BJ (cell line): ENCODE measurements at places on chromosomes 6 and 20. TPM values are rescaled to one million over a fixed set of nuclear protein-coding genes. Genes with fewer than 3 reads are reported as not detected.

Gene BRD2
- polyA plus RNA-seq: 110 and 128 TPM in 2 replicates

Gene TRIM31
- polyA plus RNA-seq: not detected in 2 replicates

Gene SAMD3
- polyA plus RNA-seq: 0.40 and 0.48 TPM in 2 replicates

Gene KHDC3L
- not detected in 2 replicates for polyA plus RNA-seq

Gene BANF2
- not detected in 2 replicates for polyA plus RNA-seq

Gene ZNF343
- polyA plus RNA-seq: 8.2 and 9.8 TPM in 2 replicates

Gene TM9SF4
- polyA plus RNA-seq: 97.4 and 101 TPM in 2 replicates

Gene POLR1H
- polyA plus RNA-seq: 23.4 and 28.6 TPM in 2 replicates

Gene FABP7
- not detected in 2 replicates for polyA plus RNA-seq

Gene STX7
- polyA plus RNA-seq: 31.0 and 51.2 TPM in 2 replicates

DNA sequence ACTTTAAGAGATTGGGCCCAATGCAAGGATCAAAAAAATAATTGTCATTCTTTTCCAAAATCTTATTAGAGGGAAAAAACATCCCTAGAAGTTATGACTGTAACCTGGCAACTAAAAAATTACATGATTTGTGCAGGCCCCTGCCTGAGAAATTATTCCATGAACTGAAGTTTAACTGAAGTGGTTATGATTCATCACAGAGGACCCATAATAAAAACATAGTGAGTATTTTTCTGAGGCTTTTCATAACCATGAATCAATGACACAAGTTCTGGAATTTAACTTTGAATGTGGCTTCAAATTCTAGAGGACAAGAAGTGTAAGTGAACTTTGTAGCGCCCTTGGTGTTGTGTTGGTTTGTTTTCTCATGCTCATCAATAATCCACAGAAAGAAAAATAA is 31.1 kb upstream of the CARMIL1 start:
- DNase-seq: no peak

DNA sequence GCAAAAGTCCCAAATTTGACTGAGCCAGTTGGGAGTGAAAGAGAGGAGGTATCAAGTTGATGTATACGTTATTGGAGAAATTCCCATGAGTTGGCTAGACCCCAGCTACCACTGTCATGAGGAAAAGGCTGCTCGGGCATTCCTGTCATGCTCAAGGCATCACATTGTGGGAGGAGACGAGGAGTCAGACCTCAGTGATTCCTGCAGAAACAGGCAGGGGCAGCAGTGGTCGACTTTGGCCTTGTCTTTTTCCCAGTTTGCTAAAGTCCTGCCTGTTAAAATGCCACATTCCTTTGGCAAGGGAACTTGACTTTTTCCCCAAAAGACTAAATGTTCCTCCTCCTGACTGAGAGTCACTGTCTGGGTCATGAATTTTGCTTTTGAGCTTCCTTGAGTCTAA is 295.5 kb upstream of the HS3ST5 start:
- no peak for DNase-seq

DNA sequence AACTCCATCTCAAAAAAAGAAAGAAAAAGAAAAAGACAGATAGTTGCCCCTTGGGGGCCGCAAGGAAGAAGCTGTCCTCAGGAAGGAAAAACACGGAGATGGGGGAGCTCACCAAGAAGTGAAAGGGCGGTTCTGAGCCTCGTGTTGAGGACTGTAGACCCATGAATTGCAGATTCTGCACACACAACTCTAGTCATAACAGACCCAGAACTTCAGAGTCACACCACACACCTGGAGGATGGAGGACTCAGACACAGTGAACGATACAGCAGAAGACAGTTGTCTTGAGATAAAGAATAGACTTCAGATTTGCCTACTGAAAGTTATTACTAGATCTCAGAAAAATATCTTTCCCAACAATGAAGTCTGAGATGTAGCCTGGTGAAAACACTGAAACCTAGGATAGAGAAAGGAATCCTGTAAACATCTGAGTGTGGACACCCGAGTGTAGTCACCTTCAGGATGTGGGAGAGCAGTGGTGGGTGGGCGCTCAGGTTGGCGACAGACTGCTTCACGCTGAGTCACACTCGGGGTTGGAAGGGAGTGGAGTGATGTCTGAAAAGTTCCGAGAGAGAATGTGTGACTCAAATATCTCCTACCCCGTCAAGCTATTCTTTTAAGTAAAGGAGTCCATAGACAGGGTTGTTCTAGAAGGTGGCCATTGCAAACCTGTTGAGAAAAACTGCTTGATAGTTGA is 88.1 kb downstream of the MAP3K4 start:
- peak; percentile 21 for DNase-seq

DNA sequence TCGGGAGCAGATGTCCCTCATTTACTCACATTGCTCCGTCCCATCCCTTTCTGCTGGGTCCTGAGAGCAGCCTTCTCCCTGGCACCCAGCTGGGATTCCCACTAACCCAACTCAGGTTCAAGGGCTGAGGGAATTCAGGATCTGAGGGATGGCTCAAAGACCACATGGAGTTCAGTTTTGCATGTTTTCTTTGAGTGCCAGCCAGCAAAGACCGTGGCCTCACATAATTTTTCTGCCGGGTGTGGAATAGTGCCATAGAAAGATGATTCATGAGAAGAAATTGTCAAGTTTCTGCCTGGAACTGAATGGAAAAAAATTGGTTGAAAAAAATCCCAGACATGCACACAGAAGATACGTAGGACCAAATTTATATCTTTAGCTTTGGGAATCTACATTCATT is 168.6 kb downstream of the CD83 start:
- peak; percentile 83 for DNase-seq

DNA sequence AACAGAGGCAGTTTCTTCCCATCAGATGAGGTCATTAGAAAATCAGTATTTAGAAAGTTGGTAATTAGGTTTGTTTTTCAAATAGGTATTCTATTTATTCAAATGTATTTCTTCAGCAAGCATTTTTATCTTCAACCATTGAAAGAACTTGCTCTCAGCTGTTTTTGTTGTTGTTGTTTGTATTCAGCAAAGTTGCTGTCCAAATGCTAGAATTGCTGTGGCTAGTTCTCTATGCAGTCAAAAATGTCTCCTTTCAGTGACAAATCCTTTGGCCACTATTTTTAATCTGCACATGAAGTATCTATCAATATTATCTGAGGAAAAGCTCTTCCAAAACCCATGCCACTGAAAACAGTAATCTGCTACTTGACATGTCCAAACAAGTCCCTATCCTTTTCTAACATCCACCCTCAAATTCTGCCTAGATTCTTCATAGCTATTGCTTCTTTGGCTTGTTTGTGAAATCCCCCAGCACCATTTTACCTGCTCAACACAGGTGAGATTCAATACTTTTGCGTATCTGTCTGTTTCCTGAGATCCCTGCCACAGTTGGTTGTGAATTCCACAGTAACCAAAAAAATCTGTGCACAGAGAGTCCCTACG is 1005.4 kb downstream of the GRIK2 start:
- DNase-seq: no peak

- no peak for DNase-seq
These were observed 234.4 kb downstream of the SIM1 start for GRCh38 chr6:100230115-100230952.

GRCh38 chr6:128521282-128521632 is 858 bp upstream of the PTPRK start:
- DNase-seq: no peak

GRCh38 chr6:75296811-75297779 is 12.5 kb upstream of the TMEM30A start:
- DNase-seq: no peak

DNA sequence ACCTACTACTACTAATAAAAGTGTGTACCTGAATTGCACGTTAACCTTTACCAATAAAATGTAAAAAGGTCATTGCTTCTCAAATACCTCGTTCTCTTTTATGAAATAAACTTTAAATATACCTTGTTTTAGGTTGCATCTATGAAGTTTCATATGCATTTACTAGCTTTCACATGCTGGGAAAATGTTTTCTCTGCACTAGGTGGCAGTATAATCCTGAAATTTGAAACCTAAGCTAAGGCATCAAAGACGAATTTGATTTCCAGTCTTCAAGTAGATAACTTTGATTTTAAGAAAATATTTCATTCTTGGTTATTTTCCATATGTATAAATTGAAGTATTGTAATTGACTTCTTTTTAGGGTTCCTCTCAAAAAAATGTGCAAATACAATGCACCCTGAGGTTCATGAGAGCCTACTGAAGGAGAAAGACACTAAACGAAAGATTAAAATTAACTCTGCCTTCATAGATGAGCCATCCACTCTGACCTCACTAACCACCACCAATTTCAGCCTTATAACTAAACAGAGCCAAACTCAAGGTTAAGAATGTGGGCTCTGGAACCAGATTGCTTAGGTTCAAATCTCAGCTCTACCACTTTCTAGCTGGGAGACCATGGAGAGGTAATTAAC is 7.3 kb upstream of the COL9A1 start:
- peak; percentile 2 for DNase-seq
